ENCODE measurements at places on chromosomes 2 and 18. TPM values are rescaled to one million over a fixed set of nuclear protein-coding genes. Genes with fewer than 3 reads are reported as not detected.

- DNase-seq = peak; percentile 11
Observed at GRCh38 chr2:31674446-31674845, 93.7 kb upstream of the SRD5A2 start.

GRCh38 chr2:126536605-126537200 is 119.3 kb upstream of the GYPC start:
- no peak for DNase-seq

TRABD2A gene
- total RNA-seq = 2.9 TPM

SLC5A7 gene
- total RNA-seq = not detected
